HFF-Myc (cell line): ENCODE measurements at places on chromosomes 1 and 21.

DNA sequence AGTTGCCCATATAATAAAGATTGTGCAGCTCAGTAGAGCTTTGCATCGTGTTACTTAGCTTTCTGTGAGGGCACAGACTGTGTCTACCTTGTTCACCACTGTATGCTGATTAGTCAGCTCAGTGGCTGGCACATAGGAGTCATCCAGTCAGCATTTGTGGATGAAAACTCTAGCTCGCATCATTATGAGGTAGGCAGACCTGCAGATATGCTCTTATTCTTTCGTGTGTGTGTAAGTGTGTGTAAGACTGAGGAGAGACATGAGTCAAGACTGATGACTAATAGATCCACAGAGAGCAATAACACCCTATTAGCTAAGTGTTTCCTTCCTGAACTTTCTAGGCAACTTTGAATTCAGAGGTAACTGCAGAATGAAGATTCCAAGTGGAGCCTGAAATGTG is 17.1 kb downstream of the TTF2 start:
- DNase-seq, result no peak

- DNase-seq, result no peak
These were observed 105.1 kb downstream of the ITSN1 start for GRCh38 chr21:33747420-33747819.

GRCh38 chr1:24323281-24323680 is 4.1 kb downstream of the GRHL3 start:
- no peak for DNase-seq

- DNase-seq, result no peak
These were observed 8.9 kb downstream of the PAX7 start for GRCh38 chr1:18639368-18640055.

DNA sequence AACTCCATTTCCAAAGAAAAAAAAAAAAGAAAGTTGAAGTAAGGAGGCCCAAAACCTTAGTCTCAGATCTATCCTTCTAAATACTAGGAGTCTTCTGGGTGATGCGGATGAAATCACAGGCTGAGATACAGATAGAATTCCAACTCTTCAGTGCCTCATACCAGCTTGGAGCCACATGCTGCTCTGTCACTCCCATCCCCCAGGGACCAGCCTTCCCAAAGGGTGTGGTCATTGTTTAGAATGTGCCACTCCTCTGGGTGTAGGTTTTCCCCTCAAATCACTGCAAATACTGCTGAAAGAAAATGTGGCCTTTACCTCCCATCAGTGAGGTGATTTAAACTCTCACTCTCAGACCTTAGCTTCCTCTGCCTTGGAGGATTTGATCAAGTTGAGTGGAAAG is 112.9 kb downstream of the CDC7 start:
- DNase-seq, result peak; percentile 36

- no peak for DNase-seq
These were observed 465.5 kb downstream of the MATN1 start for GRCh38 chr1:30257742-30258380.

- no peak for DNase-seq
These were observed 42.8 kb downstream of the RCSD1 start for GRCh38 chr1:167672831-167673230.

DNA sequence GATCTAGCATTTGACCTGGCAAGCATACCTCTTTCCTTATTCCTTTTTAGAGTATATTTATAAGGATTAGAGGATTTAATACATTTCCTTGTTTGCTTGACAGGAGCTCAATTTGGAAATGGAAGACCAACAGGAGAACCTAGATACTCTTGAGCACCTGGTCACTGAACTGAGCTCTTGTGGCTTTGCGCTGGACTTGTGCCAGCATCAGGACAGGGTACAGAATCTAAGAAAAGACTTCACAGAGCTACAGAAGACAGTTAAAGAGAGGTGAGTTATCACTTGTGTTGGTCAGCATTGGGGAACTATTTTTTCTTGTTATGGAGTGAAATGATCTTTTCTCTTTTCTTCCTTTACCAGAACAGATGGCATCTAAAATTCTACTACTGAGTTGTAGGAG is 123.4 kb upstream of the BMP8A start:
- no peak for DNase-seq

DNA sequence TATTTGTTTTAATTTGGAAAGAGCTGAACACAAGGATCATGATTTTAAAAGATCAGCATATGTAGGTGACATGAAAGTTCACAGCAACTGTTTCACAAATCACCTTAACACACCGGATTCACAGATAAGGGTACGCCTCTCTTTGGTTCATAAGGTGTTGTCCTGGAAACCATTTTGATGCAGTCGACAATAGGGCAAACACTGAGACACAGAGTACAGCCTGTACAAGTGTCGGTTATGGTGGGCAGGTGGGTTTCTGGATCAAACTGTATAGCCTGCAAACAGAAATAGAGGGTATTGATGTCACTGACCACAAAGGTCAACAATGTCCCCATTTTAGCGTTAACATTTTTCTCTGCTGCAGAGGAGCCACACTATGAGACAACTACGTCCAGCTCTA is 357.3 kb downstream of the PTBP2 start:
- DNase-seq, result no peak

DNA sequence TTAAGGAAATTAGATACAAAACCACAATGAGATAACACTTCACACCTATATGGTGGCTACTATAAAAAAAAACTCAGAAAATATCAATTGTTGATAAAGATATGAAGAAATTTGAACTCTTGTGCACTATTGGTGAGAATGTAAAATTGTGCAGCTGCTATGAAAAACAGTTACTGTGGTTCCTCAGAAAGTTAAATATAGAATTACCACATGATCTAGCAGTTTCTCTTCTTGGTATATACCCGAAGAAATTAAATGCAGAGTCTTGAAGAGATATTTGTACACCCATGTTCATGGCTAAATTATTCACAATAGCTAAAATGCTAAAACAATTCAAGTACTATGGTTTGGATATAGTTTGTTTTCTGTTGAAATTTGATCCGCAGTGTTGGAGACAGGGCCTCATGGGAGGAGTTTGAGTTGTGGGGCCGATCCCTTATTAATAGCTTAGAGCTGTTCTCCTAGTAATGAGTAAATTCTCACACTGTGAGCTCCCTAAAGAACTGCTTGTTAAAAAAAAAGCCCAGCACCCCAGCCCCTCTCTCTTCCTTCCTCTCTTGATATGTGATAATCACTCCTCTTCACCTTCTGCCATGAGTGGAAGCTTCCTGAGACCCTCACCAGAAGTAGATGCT is 1412.1 kb downstream of the PLA2G4A start:
- no peak for DNase-seq

GRCh38 chr1:66563094-66563800 is 29.3 kb downstream of the SGIP1 start:
- DNase-seq, result peak; percentile 93

GRCh38 chr1:30872033-30872947 is 36.3 kb downstream of the SDC3 start:
- no peak for DNase-seq

- no peak for DNase-seq
These were observed 41.1 kb downstream of the KCNJ6 start for GRCh38 chr21:37874904-37875780.

GRCh38 chr1:184859381-184860105 is 104.9 kb upstream of the EDEM3 start:
- no peak for DNase-seq

DNA sequence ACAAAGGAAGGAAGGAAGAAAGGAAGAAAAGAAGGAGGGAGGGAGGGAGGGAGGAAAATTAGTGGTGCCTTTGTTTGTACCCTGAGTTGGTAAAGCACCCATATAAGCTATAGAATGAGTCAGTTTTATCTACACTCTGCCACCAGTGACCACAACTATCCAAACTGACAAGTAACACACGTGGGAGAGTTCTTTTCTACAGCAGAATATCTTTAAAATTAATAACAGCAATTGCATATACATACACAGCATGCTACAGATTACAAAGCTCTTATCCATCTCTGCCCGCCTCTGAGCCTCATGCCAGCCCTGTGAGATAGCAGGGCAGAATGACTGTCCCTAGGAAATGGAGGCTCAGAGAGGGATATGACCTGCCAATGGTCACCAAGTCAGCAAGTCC is 20.3 kb downstream of the CDCP2 start:
- DNase-seq, result no peak

GRCh38 chr1:6093071-6093470 is 47.4 kb downstream of the KCNAB2 start:
- DNase-seq, result no peak

- no peak for DNase-seq
These were observed 8.0 kb upstream of the MACF1 start for GRCh38 chr1:39196244-39197215.

GRCh38 chr1:47805018-47805417 is 192.2 kb downstream of the TRABD2B start:
- DNase-seq, result no peak
